ENCODE measurements at places on chromosomes 16 and 17.

DNA sequence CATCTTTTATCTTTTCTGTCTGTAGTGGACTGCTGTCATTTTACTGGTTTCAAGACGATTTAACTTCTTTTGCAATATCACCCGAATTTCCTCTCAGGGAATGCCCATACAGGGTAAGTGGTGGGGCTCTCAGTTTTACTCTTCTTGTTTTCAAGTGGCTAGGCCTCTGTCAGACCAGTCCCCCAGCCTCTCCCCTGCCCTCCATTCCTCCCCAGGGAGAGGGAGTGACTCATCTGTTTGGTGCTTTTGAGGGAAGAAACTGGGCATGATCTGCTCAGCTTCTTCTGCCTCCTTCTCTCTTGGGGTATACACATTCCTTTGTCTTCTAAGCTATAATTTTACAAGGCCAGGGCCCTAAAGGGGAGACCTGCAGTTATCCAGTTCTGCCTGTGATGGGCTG, 332.0 kb downstream of the CBLN1 start:
- DNase-seq, result peak; percentile 65

- DNase-seq, result peak; percentile 69
Measured at GRCh38 chr17:72614871-72615626, 477.4 kb downstream of the SLC39A11 start.

DNA sequence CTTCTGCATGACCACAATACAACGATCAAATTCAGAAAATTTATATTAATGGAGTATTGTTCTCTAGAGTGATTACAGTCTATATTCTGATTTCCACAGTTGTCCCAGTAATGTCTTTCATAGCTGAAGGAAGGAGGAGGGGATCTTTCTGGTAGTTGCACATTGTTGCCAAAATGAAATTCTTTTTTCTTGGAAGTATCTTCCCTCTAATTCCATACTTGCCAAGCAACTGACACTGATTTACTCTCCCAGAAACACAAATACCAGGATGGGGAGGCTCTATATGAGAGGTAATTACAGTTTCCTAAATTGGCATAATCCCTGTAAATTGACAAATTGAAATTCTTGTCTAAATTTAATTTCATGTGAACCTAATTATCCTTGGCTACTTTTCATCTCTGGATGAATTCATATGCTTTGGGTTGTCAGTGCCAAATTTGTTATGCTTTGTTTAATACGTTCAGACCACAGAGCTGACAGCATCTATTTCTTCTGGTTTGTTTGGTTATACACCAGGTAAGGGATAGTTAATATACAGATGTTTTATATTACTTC, 30.0 kb downstream of the NOL11 start:
- DNase-seq, result no peak

- DNase-seq, result no peak
Measured at GRCh38 chr17:59760160-59760559, 52.7 kb downstream of the VMP1 start.

DNA sequence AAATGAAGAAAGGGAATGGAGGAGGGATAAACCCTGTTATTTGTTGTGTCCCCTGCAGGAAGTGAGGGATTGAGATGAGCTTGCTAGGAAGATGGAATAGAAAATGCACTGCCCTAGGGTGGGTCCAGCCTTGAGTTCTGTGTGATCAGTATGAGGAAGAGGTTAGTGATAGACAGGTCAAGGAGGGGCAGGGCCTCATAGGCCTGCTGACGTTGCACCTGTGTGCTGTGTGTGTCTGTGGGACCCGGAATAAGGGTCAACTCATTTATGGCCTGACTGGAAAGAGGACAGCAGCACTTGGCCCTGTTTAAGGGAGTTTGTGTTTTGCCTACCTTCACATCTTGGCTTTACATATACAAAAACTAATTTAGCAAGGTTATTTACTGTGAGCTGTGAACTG, 26.3 kb downstream of the DEF8 start:
- no peak for DNase-seq

DNA sequence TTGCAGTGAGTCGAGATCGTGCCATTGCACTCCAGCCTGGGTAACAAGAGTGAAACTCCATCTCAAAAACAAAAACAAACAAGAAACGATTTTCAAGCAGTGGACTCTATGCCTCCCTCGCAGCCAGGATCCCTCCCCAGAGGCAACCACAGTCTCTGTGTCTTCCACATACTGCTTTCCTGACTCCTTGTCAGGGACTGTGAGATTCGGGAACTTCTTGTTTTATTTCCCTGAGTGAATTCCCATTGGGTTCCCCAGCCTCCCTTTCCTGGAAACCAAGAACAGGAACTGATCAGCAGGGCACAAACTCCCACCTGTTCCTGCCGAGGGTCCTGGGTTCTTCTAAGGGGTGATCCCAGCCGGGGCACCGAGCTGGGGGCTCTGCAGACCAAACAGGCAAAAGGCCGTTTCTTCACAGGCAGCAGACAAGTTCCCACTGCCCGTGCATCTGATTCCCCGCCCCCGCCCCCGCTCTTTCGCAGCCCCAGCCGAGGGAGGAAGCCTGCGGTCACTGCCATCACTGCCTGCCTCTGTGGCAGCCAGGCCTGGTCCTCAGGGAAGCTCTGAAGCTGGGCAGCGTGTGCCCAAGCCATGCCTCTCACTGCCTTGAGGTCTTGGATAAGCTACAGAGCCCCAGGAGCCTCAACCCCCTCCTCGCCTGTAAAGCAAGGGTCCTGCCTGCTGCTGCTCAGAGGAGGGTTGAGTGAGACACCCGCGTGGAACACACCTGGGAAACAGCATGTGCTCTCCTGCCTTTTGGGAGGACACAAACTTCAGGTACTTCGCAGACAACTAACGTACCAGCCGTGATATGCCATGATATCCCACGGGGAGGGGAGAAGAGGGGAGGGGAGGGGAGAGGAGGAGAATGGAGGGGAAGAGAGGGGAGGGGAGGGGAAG, 5.5 kb upstream of the PIEZO1 start:
- DNase-seq, result peak; percentile 34

- DNase-seq, result no peak
Measured at GRCh38 chr17:17077861-17078732, 35.8 kb downstream of the MPRIP start.

- no peak for DNase-seq
Measured at GRCh38 chr16:9091867-9092281, 430 bp downstream of the HAPSTR1 start.
